ENCODE measurements at places on chromosomes 2 and 18.

- DNase-seq = no peak
These were observed 787.2 kb downstream of the TDRD15 start for GRCh38 chr2:21910832-21911507.

DNA sequence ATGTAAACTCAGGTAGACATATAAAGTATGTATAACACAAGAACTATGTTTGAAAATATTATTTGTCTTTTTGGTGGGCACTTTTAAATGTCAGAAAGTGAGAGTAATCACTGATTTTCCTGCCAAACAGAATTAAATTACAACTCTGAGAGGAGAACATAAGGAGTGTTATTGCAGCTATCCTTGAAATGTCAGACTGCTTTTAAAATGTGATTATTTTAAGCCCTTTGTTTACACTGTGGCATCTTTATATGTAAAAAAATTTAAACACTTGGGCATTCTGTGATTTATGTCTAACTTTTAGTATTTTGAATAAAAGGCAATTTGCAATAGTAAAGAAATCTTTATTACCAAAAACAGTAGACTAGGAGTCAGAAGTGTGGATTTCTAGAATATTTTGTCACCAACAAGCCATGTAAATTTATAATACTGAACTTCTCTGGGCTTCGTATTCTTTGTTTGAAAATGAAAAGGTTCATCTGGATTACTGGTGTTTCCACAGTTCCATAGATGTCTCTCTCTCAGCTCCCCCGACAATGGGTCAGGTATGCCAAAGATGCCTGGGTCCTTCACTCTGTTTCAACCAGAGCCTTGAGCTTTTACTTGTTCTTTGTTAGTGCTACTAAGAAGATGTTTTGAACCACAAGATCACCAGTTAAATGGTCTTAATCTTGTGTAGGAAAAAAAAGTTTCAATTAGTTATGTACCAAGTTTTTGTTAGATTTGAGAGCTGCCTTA, 38.8 kb downstream of the GULP1 start:
- DNase-seq = no peak

- DNase-seq = no peak
These were observed 6.8 kb downstream of the TFPI start for GRCh38 chr2:187547353-187547979.

DNA sequence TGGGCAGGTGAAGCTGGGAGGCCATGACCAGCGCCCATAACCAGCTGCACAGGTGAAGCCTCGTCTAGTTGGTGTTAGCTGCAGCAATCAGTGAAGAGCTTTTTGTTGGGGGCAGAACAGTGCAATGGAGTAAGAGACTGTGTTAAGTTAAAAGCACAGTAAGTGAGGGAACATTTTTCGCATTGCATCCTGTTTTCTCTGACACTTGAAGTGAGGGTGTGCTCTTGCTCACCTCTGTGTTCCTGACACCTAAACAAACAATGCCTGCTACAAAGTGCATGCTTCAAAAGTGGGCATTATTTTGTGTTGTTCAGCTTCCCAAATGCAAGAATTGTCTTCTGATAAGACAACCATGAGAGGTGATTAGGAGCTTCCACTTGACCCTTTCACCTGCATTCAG, 324.0 kb upstream of the ACVR2A start:
- no peak for DNase-seq

- no peak for DNase-seq
These were observed 35.5 kb upstream of the PTMA start for GRCh38 chr2:231672617-231673347.

GRCh38 chr2:78644854-78645253, 380.6 kb upstream of the REG3G start:
- DNase-seq = no peak

- DNase-seq = no peak
These were observed 48.2 kb upstream of the PPM1B start for GRCh38 chr2:44120428-44120827.

- no peak for DNase-seq
These were observed 223.7 kb downstream of the SOX11 start for GRCh38 chr2:5915881-5916310.

- peak; percentile 26 for DNase-seq
These were observed 18.9 kb upstream of the WDR33 start for GRCh38 chr2:127829845-127830246.

DNA sequence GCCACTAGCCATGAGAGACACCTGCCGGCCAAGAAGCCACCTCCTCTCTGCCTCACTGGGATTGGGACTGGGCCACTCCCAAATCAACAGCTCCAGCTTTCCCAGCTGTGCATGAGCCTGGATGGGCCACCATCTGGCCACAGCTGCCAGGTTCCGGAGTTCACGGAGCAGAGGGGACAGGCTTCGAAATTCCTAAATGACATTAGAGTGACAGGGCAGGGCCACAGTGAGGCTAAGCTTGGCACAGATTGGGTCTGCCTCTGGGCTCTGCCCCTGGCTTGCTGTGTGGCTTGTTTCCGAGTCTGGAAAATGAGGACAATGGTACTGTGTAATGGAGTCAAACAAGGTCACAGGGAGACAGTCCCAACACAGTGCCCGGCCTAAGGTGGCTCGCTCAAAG, 6.5 kb downstream of the DIPK1C start:
- no peak for DNase-seq

DNA sequence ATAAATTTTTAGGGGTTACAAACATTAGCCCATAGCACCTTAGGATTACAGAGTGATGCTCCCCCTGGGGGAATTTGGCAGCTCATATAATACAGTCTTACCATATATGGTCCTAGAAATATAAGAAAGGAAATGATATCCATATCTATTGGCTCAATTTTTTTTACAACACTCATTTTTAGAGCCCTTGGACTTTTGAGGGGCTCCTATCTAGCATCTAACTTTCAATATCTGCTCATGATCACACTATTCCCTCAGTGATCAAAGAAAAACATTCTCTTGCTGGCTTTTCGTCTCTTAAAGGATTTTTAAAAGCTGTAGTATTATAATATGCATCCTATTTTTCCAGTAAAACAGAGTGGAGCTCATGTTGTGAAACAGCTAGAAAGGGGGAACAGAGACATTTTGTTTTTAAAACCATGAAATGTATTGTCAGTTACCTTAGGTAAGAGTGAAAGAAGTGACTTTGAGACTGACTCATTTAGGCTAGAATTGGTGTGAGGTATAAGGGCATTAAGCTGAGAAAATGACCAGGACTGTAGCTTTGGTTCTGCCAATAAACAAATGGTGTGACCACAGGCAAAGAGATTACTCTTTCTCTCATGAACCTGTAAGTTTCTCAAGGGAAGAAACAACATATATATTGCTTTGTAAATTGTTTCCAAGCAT, 65.8 kb downstream of the ALPK2 start:
- DNase-seq = no peak

DNA sequence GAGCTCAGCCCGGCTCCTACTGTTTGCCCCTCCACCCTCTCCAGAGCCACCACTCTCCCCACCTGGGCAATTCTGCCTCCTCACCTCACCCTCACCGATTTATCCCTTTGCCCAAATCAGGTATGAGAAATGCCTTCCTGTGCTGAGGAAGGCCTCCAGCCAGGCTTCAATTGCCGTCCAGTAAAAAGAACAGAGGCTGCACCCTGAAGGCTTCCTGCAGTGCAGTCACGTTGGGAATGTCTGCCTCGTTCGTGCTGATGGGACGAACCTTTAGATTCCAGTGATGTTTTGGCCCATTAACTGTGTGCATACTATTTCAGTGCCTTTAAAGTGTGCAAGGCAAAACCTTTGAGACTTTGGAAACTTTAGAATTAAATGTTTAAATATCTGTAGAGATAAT, 34.2 kb downstream of the ATP6V1C2 start:
- DNase-seq = no peak

DNA sequence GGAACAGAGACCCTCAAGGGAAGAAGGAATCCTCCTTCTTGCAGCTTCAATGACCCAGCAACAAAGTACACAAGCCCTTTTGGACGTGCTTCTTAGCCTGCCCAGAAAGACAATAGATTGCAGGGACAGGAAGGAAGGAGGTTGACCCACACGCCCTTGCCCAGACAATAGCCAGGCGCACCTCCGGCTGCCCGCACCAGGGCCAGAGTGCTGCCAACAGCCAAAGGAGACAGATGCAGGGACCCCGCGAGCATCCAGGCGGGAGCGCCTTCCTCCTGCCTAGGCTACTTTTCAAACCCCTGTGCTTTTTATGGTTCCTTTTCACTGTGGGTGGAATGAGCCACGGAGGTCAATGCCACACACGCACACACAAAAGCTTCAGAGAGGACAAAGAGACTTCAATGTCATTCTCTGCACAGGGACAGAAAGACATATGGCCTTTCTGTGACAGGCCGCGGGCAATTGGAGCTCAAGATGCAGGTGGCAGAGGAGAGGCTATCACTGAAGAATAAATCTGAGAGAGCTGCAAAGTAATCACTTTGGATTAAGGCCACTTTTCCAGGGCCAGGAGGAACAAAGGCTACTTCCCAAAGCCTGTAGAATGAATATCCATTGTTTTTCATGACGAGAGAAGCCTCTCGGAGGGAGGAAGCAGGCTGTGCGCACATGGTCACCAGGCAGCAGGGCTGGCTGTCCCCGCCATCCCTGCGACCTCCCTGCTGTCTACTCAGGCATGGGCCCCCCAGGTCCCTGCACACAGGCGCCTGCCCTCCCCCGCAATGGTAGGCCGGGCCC, 300.6 kb downstream of the EIPR1 start:
- no peak for DNase-seq

DNA sequence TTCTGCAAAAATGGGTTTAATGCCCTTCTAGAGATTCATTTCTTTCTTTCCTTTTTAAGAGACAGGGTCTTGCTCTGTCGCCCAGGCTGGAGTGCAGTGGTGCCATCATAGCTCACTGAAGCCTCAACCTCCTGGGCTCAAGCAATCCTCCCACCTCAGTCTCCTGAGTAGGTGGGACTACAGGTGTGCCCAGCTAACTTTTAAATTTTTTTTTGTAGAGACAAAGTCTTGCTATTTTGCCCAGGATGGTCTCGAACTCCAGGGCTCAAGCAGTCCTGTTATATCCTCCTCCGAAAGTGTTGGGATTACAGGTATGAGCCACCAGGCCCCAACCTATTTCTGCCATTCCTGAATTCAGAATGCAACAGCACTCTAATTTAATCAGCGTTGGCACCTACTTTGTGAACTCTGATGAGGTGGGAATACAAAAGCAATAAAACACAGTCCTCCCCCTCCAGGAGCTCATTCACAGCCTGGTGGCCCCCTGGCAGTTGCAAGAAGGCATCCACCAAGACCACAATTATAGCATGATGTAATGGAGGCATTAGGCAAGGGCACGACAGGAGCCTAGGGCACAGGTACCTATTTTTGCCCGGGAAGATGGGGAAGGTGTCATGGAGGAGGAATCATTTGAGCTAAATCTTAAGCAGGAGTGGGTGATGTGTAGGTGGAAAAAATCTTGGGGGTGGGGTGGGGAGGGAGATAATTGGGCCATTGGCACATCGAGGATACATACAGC, 5.1 kb downstream of the RHOB start:
- DNase-seq = no peak

DNA sequence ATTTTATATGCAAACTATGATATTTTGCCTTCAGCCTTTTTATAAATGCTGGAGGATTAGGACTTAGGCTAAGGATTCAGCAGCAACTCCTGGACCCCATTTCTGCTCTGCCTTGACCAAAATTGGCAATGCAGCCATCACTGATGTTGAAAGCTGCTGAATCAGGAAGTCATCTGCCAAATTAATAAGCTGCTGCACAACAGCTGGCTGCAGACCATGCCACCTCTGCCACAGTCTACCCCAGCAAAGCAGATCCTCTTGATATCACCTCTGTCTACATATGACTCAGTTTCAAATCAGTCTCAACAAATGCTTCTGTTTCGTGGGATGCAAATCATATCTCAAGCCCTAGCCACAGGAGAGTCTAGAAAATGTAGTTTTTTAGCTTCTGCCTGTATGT, 7.1 kb upstream of the SOS1 start:
- DNase-seq = no peak

- no peak for DNase-seq
These were observed 25.2 kb downstream of the TMEM18 start for GRCh38 chr2:651951-652373.

GRCh38 chr2:202815548-202816360, 55.8 kb downstream of the ICA1L start:
- DNase-seq = no peak

DNA sequence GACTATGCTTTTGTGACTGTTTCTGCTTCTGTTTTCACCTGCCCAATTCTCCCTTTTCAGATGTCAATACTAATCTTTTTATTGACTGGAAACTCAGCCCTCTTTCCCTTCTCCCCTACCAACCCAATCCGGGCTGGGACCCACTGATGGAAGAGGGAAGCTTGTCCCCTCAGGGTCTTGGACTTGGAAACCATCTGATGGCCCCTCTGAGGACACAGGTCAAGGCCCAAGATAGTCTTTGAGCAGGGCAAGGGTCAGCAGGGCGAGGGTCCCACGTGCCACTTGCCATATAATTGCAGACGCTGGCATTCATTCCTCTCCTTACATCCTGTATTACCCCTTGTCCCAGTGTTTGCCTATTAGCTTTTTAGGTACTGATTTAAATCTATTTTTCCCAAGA, 678.2 kb upstream of the FANCL start:
- no peak for DNase-seq

DNA sequence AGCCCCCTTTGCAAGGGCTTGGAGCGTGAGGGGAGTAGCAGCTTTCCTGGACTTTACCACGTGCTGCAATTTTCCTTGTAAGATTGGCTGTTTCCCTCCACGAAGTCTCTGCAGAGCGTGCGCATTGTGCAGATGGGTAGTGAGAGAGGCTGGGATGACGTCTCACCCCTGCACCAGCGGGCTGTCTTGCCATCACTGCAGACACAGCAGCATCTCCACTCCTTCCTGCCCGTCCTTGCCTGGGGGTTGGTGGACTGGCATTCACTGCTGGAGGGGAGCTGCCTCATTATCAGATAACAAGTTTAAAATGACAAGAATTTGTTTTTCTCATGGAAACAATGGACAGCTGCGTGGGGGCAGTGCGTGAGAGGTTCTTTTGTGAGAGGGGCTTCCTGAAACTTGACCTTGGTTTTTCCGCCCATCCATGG, 45.3 kb upstream of the HS6ST1 start:
- DNase-seq = no peak

DNA sequence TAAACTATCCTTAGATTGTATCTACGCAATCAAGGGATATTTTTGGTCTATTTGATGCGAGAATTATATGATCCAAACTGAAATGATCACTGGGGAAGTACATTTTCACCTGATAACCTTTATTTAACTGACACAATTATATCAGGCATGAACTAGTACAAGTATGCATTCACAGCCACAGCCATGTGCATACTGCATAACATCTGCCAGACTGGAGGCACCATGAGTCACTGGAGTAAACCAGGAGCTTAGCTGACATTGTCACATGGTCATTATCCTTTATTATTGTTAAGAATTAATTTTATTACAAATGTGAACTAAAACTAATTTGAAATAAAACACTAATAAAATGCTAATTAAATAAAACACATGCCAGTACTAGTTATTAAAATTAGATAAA, 1127.1 kb downstream of the DPP10 start:
- no peak for DNase-seq
